ENCODE measurements at places on chromosomes 5 and 9.

DNA sequence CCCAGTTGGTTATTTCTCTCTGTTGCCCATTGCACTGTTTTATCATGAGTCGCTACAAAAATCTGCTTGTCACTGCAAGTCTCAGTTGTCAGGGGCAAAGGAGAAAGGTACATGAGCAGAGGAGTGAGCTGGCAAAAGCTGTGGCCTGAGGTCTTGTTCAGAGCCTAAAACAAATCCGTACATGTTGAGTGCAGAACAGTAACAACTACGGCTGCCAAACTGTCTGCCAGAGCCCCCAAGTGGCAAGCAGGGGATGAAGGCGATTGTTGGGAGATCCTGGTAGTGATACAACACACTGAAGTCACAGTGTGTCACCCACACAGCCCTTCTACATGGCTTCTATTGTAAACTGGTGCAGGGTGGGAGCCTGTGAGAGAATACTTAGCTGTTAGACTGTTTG lies 50.9 kb downstream of the BRINP1 start:
- no peak for DNase-seq

DNA sequence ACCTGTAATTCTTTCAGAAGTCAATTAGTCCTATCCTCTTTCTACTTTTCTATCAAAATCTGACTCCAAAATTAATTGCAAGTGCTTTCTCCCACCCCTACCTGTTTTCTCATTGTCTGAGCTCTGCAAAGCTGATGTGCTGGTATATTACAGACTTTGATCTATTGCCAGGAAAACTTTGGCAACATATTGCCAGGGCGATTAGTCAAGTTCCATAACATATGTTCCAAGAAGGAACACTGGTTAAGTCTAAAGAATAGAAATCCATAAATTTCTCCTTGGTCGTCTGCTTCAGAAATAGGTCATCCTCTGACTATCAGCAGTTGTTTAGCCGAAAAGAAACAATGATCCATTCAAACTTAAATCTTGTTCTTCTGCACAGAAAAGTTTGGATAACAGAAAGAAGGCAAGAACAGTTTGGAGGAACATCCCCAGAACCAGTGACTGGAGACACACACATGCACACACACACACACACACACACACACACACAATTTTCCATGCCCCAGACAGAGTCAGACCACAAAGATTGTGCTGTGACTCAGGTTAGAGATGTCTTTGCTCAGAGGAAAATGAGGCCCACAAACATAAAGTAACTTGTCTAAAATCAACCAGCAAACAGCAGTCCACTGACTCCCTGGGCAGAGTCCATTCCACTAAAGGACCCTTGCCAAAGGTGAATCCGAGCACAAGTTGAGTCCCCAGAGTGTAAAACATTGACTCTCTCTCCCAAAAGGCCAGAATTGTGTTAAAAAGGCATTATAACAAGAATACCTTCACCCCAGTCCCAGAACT lies 202.1 kb downstream of the DEPDC1B start:
- DNase-seq, result no peak

GRCh38 chr9:83060556-83060955 lies 2.4 kb downstream of the RASEF start:
- no peak for DNase-seq

DNA sequence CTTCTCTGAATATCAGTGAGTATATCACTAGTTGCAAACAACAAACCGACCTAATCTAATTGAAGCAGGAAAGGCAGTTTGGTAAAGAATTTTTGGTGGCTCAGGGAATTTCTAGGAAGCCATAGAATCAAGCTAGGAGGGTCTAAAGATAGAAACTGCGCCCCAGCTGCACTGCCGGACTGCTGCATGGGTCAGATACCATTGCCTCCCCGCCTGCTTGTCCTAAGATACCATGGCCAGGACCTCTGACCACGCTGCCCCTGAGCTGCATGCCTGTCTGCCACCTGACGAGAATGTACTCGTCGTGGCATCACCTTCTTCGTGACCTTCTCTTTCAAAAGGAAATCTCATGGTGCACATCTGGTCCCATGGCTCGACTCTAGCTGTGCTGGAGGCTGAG lies 439.0 kb downstream of the ZSWIM6 start:
- DNase-seq, result no peak

- DNase-seq, result no peak
Observed at GRCh38 chr5:68331192-68332079, 115.9 kb downstream of the PIK3R1 start.

- no peak for DNase-seq
Observed at GRCh38 chr5:30880514-30880913, 313.0 kb upstream of the CDH6 start.

GRCh38 chr5:151414536-151414935 lies 32.9 kb upstream of the SLC36A1 start:
- no peak for DNase-seq

DNA sequence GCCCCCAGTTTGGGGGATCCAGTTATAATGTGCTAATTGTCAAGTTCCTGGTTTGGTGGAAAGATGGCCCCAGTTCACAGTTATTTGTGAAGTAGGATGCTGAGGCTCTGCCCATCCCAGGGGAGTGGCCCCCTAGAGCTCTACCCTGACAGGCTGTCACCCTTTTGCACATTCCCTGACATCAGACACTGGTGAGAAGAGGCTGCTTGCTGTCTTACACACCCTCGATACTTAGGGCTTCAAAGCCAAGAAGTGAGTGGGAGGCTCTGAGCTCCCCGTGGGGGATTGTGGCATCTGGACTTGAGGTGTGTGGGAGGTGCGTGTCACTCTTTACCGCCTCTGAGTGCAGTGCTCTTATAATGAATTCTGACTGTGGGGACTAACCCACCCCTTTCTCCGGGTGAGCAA lies 168.5 kb downstream of the DOCK2 start:
- DNase-seq, result peak; percentile 12

DNA sequence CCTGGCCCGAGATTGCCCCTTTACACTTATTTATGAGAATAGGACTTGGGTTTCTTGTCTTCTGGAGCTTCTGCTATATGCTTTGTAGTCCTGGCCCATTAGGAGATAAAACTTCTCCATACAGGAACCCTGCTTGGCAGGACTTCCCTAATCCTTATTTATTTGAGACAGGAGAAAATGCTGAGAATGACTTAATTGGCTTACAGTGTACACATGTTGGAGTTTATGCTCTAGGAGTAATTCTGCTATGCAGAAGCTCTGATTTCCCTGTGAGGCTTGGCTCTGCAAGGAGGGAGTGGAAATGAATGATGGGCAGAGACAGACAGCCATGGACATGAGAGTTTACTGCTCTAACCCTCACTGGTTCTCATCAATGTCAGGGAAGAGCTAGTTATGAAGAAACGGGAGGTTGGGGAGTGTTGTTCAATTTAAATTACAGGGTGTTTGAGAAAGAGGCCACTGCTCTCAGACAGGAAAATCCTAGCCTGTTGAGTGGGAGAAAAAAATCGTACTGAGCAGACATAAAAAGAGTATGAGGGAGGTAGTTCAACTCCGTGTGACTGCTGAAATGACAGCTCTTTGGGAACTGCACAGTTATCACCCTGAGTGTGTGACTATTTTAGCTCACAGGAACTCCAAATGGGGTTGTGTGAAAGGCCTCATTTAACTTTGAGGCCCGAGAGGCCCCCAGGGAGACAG lies 37.5 kb downstream of the ACTBL2 start:
- DNase-seq, result no peak

GRCh38 chr5:179346401-179346800 lies 1.1 kb upstream of the ADAMTS2 start:
- DNase-seq, result no peak
